Stimulated activated CD4-positive, alpha-beta T cell treated with anti-CD3 and anti-CD28 coated beads, TNF-alpha, amount 100 ng/mL, for 24 hours (primary cell): ENCODE measurements at places on chromosomes 16 and 17.

DNA sequence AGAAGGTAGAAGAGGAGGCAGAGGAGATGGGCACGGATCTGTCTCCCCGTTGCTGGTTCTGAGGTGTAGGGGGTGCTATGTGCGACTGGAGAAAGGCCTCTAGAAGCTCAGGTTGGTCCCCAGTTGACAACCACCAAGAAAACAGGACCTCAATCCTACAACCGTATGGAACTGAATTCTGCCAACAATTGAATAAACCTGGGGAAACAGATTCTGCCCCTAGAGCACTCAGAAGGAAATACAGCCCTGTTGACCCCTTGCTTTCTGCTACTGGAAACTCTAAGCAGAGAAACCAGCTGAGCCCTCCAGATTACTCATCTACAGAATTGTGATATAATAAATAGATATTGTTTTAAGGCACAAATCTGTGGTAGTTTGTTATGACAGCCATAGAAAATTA lies 313.0 kb upstream of the GOT2 start:
- no peak for DNase-seq

GRCh38 chr16:81612351-81613163 lies 166.5 kb upstream of the PLCG2 start:
- DNase-seq: no peak

GRCh38 chr17:61702450-61702849 lies 111.4 kb upstream of the NACA2 start:
- DNase-seq: no peak

- no peak for DNase-seq
These were observed 45.4 kb downstream of the BAHCC1 start for GRCh38 chr17:81440511-81441244.

- DNase-seq: no peak
These were observed 306.0 kb upstream of the CCL2 start for GRCh38 chr17:33949100-33949499.

DNA sequence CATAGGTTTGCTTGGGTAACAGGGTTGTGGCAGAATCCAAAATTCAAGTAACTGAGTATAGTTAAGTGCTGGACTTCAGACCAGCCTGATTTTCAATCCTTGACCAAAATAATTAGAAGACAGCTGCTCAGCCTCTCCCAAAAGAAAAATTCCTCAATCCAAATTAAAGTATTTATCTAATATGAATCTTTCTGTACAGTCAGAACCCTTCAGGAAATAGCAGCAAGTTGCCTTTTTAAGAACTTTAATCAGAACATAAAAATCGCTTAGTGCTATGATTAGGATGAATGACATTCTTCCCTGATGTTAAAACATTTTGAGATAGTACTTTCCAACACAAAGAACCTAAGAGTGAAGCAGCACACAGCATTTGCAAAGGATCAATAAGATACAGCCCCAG lies 50.2 kb downstream of the CFDP1 start:
- DNase-seq: no peak

- no peak for DNase-seq
These were observed 221.4 kb upstream of the MAF start for GRCh38 chr16:79821911-79822310.

GRCh38 chr16:4094127-4094773 lies 22.0 kb downstream of the ADCY9 start:
- no peak for DNase-seq

DNA sequence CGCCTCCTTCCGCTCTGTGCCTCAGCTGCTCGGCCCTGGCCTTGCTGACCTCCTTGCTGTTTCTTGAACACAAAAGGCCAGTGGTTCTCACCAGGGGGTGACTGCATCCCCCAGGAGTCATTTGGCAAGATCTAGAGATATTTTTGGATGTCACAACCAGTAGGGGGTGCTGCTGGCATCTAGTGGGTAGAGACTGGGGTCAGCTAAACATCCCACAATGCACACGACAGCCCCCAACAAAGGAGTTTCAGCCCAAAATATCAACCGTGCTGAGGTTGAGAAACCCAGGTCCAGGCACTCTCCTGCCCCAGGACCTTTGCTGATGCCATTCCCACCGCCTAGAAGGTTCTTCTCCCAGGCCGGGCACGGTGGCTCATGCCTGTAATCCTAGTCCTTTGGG lies 39.7 kb downstream of the ABCC6 start:
- no peak for DNase-seq

DNA sequence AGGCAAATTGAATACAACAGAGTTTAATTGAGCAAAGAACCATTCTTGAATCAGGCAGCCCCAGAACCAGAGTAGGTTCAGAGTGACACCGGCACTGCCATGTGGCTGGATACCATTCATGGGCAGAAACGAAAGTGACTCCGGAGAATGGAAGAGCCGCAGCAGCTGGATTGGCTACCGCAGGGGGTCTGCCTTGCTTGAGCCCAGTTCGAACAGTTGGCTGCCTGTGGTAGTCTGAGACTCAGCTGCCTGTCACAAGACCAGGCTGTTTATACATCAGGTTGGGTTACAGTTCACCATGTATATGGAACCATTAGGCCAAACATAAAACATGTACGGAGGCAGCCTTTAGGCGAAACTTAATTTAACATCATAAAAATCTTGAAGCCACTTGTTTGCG lies 205.2 kb upstream of the CHMP6 start:
- DNase-seq: no peak

GRCh38 chr17:9414471-9414870 lies 161.1 kb downstream of the STX8 start:
- no peak for DNase-seq

- no peak for DNase-seq
These were observed 151.9 kb upstream of the GSE1 start for GRCh38 chr16:85461022-85461813.

DNA sequence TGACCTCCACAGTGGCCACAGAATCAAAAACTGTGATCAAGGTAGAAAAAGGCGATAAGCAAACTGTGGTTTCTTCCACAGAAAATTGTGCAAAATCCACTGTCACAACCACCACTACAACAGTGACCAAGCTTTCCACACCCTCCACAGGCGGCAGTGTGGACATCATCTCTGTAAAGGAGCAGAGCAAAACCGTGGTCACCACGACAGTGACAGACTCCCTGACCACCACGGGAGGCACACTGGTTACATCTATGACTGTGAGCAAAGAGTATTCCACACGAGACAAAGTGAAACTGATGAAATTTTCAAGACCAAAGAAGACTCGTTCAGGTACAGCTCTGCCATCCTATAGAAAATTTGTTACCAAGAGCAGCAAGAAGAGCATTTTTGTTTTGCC lies 83.6 kb downstream of the C17orf58 start:
- DNase-seq: no peak

DNA sequence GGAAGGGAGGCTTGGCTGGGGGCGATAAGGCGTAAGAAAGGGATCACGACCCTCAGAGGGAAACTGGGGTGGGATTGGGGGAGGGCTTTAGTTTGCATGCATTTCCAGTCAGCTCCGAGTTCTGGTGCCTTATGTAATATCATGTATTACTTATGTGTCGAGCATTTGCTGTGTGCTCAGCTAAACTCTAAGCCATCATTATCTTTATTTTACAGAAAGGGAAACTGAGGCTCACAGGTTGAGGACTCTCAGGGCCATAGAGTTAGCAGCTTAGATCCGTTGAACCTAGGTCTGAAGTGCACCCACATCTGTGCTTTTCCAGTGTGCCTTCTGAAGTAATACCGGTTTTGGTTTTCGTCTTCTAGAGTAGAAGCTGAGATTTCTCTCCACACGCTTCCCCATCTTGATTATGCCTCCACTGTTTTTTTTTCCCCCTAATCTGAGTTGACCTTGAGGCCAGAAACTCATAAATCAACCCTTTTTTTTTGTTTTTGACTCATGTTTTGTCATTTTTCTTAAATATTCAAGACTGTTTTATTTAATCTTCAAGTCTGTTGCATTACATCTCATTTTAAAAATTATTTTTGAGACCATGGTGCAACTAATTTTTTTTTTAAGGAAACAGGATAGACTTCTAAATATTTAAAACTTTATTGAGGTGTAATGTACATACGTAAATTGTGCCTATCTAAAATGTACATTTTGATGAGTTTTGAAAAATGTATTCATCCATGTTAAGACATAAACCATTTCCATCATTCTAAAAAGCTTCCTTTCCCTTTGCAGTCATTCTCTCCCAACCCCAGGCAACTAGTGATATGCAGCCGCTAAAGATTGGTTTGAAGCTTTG lies 741 bp downstream of the CYB5B start:
- no peak for DNase-seq

GRCh38 chr17:29982991-29983653 lies 41.7 kb downstream of the EFCAB5 start:
- DNase-seq: no peak

GRCh38 chr16:10206215-10206614 lies 24.0 kb upstream of the GRIN2A start:
- no peak for DNase-seq

GRCh38 chr17:29059281-29059680 lies 16.3 kb downstream of the PIPOX start:
- no peak for DNase-seq

DNA sequence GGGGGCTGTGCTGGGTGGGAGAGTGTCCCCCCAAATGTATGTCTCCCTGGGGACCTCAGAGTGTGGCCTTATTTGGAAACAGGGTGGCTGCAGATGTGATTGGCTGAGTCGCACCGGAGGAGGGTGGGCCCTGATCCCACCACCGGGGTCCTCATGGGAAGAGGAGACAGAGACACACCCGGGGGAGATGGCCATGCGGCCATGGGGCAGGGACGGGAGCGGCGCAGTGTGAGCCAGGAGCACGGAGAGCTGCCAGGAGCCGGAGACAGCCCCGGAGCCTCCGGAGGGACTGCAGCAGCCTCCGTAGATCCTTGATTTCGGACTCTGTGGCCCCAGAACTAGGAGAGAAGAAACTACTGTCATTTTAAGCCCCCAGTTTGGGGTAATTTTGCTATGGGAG lies 1.6 kb upstream of the CIBAR2 start:
- no peak for DNase-seq

DNA sequence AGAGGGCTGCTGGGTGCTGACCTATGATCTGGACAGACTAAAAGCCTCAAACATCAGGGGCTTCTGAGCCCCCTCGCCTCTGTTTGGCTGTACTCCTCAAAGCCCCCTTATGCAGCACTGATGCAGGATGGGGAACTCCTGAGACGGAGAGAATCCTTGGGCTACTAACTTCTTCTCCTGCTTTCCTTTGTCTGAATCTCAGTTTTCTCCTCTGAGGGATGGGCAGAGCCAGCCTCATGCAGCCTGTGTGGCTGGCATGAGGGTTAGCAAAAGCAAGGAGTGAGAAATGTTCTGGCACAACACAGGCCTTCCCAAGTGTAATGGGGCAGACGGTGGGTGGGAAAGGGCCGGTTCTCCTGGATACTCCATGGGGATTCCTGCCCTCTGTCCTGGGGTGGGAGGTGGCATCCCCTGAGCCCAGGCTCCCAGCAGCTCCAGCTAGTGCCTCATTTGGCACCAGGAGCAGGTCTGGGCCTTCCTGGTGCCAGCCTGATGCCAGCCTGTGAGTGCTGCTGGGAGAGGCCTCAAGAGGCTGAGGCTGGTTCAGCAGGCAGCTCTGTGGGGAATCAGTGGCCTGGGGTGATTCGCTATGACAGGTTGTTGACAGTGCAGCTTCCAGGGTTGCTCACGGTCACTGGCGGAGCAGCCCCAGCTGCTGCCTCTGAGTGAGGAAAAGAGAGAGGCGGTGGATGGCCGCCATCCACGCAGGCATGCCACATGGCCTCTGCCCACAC lies 4.0 kb upstream of the BRD7 start:
- DNase-seq: no peak

GRCh38 chr17:52505601-52506000 lies 347.1 kb upstream of the CA10 start:
- DNase-seq: no peak

DNA sequence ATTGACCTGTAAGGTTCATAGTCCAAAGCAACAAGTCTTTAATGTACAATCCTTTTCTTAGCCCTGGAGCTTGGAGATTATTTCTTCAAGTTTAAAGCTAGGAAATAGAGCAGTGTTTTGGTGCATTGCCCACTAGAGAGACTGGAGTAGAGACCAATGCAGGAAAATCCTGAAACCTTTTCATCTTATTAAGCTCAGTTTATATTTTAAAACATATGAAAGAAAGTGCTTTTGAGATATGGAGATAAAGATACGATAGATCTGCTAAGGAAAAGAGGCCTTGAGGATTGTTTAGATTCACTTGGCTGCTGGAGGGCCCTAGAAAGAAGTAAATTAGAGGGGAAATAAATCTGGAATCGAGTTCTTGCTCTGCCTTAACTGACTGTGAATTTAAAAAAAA lies 212.0 kb downstream of the GRIN2A start:
- DNase-seq: no peak

DNA sequence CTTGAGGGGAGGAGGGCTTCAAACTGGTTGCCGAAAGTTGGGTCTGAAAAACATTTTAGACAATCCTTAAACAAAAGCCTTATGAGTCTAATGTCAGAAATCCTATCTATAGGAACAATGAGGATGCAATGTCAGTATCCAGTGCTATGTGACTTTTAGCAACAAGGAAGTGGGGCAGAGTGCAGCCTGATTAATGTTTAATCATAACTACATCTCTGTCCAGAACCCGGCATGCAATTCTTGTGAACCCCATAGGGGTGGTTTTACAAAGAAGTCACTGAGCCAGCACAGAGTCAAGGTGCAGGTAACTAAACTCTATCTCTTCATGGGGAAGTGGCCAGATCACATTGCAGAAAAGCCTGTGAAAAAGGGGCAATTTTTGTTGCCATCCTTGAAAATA lies 267.5 kb downstream of the HS3ST4 start:
- no peak for DNase-seq

GRCh38 chr17:80940171-80941123 lies 51.2 kb upstream of the CHMP6 start:
- DNase-seq: no peak

GRCh38 chr16:83779886-83780285 lies 27.9 kb upstream of the HSBP1 start:
- no peak for DNase-seq

DNA sequence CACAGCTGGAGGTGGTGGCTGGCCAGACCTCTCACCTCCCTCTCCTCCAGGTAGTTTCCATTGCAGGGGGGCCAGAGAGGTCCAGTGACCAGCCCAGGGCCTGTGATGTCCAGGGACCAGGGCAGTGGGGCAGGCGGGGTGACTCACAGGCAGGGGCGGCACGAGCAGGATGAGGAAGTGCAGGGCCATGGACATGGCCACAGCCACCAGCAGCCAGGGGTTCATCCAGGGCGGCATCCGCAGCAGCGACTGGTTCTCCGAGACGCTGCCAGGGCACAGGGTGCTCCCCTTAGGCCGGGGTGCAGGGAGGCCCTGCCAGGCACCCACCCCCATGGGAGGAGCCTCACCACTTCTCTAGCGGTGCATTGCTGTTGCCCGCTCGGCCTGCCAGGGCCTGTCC lies 12.9 kb upstream of the P2RX1 start:
- DNase-seq: no peak
